Substantia nigra (tissue), 51 donors: ENCODE measurements at places on chromosomes 2 and 18.

DNA sequence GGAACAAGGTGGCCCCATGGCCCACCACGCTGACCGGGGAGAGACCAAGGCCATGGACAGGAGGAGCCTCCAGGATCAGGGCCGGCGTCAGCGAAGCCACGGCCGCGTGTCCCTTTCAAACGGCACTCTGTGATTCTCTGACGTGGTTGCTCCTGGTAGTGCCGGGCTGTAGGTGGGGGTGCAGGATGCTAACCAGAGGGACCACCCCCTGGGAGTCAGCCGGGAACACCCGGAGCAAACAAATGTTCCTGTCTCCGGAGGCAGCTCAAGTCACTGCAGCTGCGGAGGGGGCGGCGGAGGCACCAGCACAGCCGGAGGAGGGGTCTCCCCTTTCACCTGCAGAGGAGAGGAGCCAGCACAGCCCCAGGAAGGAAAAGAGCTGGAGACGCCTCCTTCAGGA, 750.6 kb upstream of the SALL3 start:
- no peak for DNase-seq

DNA sequence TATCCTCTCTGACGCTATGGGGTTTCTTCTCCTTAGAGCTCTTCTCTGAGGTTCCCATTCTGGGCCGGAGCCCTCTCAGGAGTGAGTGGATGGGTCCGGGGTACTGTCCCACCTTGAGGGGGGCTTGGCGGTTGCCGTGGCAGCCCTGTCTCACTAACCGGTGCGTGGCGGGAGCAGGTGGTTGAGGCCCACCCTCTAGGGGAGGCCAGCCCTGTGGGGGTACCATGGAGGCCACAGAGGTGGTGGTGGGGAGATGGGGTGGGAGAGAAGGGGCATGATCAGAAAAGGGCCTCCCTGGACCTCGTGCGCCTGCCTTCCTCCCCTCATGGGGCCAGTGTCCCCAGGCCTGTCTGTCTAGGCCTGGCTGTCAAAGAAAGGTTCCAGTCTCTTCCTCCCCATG, 22.3 kb downstream of the IGFBP5 start:
- DNase-seq, result no peak

DNA sequence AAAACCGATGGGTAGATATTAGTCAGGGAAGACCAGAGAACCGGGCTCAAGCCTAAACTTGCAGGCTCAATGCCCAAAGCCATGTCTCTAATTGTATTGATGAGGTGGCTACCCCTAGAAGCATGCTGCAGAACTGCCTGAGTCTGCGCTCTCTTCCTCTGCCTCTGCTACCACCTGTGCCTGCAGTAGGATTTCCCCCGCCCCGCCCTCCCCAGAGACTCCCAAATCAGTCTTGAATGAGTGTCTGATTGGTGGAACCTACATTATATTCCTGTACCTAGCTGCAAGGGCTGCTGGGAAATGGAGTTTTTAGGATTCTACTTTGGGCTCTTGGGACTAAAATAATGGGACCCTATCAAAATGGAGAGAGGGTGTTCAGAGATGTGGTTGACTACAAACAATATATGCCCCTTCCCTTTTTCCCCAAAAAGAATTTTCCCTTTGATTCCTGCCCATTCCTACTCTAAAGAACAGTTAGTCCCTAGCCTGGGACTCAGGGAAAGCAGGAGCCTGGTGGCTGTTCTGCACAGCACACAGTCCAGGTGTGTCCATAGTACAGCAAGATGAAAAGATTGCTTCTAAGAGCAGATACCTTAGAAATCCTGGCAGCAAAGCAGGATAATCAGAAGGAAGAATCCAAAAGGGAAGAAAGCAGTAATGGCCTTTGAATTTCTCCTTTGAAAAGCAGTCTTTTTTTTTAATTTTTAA, 12.5 kb downstream of the GRP start:
- DNase-seq, result no peak

- DNase-seq, result no peak
These were observed 18.5 kb upstream of the TMEM178A start for GRCh38 chr2:39647104-39647765.

DNA sequence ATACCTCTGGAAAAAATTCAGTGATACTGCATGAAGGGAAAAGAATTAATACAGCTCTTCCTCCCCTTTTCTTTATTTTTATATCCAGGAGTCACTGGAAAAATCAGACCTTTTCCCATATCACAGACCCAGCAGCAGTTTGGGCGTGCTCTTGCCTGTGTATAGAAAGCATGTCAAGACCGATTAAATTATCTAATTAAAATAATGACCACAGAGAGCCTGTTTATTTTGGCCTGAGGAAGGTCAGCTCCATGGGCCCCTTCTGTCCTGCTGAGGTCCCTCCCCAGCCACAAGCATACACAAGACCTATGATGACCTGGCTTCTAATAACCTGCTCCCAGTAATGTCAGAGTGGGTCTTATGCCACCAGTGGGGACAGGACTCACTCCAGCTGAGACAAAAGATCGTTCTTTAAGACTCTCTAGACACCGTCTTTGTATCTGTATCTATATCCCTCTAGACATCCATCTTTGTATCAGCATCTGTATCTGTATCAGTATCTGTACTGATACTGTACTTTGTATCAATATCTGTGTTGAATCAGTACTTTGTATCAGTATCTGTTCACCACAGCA, 147.8 kb downstream of the VAPA start:
- DNase-seq, result no peak

GRCh38 chr2:31580321-31581117, at the start of gene SRD5A2:
Gene SRD5A2, minus strand, starts transcription at chr2:31580938. Its CDS starts 38 bp downstream, at chr2:31580900.
- no peak for DNase-seq

GRCh38 chr2:21415234-21415633, 291.5 kb downstream of the TDRD15 start:
- DNase-seq, result no peak

DNA sequence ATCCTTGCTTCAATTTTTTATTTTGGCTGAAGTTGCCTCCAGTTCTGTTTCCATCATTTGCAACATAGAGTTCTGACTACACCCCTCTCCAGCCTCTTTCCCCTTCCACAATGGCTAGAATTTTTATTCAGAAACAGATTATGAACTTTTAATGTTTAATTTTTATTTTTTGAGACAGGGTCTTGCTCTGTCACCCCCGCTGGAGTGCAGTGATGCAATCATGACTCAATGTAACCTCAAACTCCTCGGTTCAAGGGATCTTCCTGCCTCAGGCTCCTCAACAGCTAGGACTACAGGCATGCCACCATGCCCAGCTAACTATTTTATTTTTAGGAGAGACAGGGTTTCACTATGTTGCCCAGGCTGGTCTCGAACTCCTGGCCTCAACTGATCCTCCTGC, 2.8 kb downstream of the NTSR2 start:
- no peak for DNase-seq

DNA sequence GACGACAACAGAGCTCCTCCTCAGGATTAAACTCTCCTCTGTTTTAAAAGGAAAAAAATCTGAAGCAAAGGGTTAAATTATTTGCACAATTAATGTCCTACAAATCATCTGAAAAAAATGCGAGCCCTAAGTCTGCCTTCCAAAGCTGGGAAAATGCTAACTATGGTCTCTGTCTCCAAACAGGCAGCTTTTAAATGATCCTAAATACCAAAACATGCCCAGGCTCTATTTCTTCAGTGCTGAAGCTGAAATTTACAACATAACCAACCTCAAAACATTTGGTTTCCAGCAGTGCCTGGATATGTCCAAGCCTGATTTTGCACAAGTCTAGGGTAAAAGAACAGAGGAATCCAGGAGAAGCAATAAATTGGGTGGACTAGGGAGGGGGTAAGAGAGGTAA, 57.2 kb downstream of the LBH start:
- DNase-seq, result no peak

DNA sequence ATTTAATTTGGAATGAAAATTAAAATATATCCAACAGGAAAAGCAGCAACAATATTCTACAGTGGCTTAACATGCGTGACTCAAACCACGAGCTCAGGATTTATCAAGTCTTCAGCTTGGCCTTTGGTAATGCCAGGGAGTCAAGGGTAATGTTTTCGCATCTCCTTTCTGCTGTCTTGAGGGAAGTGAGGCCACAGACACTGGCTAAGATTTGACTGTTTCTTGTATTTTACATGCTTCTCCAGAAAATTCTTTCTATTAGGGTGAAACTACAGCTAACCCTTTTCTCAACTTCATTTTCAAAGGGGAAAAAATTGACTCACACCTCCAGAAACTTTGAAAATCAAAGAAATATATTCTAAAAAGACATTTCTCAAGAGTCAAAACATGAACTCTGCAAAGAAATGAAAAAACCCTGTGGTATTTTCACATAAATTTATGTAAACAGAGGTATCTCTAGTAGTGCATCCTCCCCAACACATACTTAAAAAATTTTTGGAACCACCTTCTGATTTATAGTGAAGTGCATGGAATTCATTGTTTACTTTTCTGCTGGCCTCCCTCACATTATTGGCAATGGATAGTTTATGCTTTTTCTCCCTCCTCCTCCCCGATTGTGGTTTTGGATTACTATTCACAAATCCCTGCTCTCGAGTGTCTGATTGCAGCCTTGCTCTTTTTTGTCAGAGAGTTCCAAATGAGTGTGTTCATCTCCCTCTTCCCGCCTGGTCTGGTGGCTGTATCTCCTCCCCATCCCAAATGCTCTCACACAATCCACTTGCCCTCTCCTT, 48.7 kb downstream of the DPP4 start:
- no peak for DNase-seq

DNA sequence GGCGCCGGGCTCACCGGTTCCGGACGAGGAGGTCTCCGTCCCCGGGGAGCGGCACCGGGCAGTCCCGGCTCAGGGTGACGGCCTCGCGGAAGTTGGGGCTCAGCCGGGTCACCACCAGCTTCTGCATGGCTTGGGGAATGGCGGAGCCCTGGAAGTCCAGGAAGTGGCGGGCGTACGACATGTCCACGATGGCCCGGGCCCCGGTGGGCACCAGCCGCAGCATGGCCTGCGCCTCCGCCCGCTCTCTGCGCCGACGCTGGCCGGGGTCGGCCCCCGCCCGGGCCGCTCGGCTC, 157 bp downstream of the PTGR3 start:
- no peak for DNase-seq

DNA sequence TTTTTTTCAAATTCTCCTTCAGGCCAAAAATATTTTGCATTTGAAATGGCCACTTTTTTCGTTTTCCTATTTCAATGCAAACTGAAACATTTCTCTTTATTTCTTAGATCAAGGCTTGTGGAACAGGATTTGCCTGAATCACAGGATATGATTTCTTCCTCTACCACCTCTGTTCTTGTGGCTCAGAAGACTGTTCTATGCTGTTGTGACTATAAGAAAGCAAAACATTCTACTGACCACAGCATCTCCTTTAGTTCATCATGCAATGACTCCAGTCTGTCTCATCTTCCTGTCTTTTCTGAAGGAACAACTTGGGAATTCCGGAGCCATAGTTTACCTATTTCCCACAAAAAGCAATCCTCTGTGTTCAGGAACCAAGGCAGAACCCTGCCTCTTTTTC, 16.2 kb upstream of the ZNF512 start:
- no peak for DNase-seq

GRCh38 chr2:45755585-45756335, 104.3 kb downstream of the PRKCE start:
- DNase-seq, result no peak

DNA sequence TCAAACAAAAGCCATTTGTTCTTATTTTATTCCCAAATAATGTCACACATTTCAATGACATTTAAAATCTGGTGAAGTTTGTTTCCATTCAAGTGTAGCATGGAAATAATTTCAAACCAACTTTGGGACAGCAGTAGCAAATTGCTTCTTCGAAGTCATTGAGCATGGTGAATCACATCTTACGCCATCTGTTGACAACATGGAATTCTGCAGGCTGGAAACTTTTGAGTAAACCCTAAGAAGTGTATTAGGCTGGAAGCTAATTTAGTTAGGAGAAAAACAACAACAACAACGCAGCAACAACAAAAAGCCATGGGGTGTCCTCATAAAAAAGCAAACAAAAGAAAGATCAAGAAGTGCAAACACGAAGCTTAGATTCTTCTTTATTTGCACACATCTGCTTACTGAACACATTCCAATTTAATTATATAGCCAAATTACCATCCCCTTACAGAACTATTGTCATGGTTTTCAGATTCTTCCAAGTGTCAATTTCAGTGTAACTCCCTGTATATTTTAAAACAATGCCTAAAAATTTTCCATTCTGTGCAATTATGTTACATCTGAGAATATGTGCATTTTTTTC, 659.0 kb upstream of the CDH7 start:
- no peak for DNase-seq

DNA sequence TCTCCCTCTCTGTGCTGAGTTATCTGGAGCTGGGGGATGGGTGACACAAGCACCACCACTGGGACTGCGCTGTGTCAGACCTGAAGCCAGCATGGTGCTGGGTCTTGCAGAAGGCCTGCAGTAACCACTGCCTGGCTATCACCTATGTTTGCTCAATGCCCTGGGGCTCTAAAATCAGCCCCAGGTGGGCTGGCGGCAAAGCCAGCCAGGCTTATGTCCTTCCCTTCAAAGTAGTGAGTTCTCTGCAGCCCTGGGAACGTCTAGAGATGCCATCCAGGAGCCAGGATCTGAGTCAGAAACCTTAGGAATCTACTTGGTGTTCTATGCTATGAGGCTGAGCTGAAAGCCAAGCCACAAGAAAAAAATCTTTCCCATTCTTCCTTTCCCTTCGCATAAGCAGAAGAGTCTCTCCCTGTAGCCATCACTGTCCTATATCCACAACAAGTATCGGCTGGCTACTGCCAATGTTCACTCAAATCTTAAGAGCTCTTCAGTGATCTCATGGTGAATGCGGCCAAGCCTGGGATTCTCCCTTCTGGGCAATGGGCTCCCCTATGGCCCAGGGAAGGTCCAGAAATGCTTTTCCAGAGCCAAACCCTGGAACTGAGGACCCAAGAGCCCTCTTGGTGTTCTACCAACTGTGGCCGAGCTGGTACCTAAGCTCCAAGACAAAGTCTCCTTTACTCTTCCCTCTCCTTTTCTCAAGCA, 248.7 kb downstream of the ZNF385B start:
- DNase-seq, result no peak

- DNase-seq, result no peak
These were observed 354.8 kb downstream of the INSIG2 start for GRCh38 chr2:118442996-118443553.

- no peak for DNase-seq
These were observed 11.5 kb upstream of the ASB1 start for GRCh38 chr2:238415036-238415764.
